Smooth muscle cell of the brain vasculature (primary cell): ENCODE measurements at places on chromosomes 2 and 18.

GRCh38 chr2:11250400-11251196, 93.8 kb downstream of the ROCK2 start:
- DNase-seq, result no peak

DNA sequence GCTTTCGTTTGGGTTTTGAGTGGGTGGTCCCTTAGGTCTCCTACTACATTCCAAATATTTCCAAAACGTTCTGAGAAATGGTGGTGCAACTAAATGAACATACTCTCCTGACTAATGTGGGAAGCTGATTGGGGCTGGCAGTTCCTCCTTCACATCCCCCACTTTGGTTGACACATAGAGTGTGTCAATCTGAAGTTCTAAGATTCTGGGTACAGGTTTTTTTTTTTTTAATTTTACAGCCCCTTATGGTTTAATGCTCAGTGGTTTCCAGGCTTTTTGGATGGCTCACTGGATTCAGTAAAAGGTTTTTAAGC, 58.4 kb upstream of the ITGB6 start:
- no peak for DNase-seq

GRCh38 chr2:15648593-15649525, 57.2 kb downstream of the DDX1 start:
- no peak for DNase-seq

GRCh38 chr18:10057894-10058791, 144.3 kb downstream of the VAPA start:
- DNase-seq, result peak; percentile 28

DNA sequence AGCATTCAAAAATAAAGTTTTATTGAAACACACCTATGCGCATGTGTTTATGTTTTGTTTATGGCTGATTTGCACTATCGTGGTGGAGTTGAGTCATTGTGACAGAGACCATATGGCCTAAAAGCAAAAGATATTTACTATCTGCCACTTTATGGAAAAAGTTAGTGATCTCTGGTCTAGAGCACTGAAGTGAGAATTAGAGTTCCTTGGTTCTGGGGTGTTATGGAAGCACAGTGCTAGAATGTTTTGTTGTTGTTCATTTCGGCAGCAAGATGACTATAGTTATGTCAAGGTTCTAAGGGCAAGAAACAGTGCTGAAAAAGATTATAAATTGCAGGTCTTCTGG, 416.5 kb downstream of the SLC4A3 start:
- no peak for DNase-seq

DNA sequence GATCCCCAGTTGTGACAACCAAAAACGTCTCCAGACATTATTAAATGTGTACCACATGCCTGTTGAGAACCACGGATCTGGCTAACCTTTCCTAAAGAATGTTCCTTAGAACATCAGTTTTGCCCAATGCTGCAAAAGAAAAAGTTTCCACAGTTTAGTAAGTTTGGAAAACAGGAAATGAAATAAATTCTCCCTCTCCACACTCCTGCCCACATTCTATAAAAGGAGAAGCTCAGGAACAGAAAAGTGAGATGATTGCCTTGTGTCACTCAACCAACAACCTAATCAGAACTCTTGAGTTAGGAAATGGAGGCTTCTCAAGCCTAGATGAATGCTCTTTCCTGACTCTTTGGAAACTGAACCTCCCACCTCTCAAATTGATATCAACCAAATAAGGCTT, 56.1 kb upstream of the NFE2L2 start:
- no peak for DNase-seq

GRCh38 chr2:38281095-38281742, 95.9 kb downstream of the ATL2 start:
- DNase-seq, result no peak

DNA sequence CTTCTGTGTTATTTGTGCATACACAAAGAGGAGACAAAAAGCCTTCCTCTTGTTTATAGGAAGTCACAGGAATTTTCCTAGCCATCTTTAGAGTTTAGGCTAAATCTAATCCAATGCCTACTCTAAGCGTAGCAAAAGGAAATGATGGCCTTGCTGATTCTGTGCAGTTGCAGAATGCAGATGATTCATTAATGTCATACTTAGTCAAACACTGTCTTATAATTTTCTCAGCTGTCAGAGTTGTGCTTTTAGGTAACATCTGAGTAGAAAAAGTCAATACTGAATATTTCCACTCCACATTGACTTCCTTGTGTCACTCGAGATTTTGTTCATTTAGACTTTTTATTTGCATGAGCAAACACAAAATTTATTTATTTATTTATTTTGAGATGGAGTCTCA, 157.9 kb upstream of the FOSL2 start:
- no peak for DNase-seq

DNA sequence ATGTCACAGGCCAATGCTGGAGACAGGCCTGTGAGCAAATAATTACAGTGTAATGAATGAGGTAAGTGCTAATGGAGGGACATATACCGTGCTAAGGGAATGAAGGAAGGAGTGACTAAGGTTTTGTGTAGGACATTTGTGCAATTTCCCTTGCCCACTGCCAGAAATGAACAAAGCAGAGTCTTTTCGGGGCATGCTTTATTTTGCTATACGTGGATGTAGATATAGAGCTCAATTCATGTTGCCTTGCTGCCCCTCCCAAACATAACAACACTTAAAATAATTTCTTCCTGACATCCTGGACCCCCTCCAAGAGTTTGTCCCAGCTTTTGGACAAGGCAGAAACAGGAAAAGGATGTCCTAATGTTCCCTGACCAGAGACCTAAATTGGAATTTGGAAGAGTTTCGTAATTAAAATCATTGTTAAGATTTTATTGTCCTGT, 23.7 kb upstream of the CD28 start:
- no peak for DNase-seq

- no peak for DNase-seq
These were observed 14.0 kb upstream of the BCL2L11 start for GRCh38 chr2:111106706-111107105.

DNA sequence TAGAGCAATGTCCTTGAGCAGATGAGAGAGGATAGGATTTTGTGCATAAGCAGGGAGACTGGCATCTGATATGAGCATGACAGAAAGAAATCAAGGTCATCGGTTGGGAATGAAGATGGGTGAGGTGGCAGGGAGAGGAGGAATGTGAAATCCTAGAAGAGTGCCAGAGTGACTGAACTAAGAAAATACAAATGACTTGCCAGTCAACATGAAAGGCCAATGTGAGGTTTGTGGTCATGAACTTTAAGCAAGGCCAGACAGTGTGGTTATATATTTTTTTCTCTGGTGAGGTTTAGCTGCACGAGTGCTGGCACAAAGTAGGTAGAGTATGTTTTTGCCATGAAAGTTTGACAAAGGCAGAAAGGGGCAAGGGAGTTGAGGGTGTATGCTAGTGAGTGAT, 21.2 kb downstream of the QPCT start:
- DNase-seq, result no peak

- no peak for DNase-seq
These were observed 18.2 kb downstream of the FHOD3 start for GRCh38 chr18:36315736-36316135.

DNA sequence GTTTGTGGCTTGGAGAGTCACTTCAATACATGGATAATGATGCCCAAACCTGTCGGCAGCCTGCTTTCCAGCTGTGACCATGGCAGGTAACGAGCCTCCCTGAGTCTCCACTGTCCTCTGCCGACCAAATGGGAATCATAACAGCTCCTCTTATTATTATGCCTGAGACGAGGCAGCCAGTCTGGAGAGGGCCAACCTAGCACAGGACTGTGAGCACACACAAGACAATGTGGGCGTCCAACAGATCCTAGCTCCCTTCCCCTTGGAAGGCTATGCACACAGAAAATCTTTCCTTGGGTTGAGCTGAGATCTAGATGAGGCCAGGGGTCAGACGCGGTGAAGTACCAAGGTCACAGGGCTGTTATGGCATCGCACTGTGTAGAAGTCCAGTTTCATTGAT, 890 bp upstream of the SLC4A3 start:
- DNase-seq, result no peak

- DNase-seq, result no peak
These were observed 4.3 kb upstream of the INO80C start for GRCh38 chr18:35502052-35502451.

GRCh38 chr18:24801001-24801400, 340.6 kb downstream of the HRH4 start:
- DNase-seq, result no peak

DNA sequence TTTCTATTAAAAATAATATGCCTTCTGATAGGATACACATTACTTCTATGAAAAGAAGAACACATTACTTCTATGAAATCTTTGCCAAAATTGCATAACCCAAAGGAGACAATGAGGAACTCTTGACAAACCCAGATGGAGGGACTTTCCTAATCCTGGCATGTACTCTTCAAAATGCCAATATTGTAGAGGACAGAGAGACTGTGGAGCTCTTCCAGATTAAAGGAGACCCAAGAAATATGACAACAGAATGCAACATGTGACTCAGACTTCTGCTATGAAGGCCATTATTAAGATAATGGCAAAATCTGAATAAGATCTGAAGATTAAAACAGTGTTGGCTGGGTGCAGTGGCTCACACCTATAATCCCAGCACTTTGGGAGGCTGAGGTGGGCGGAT, 22.2 kb downstream of the SOWAHC start:
- no peak for DNase-seq

DNA sequence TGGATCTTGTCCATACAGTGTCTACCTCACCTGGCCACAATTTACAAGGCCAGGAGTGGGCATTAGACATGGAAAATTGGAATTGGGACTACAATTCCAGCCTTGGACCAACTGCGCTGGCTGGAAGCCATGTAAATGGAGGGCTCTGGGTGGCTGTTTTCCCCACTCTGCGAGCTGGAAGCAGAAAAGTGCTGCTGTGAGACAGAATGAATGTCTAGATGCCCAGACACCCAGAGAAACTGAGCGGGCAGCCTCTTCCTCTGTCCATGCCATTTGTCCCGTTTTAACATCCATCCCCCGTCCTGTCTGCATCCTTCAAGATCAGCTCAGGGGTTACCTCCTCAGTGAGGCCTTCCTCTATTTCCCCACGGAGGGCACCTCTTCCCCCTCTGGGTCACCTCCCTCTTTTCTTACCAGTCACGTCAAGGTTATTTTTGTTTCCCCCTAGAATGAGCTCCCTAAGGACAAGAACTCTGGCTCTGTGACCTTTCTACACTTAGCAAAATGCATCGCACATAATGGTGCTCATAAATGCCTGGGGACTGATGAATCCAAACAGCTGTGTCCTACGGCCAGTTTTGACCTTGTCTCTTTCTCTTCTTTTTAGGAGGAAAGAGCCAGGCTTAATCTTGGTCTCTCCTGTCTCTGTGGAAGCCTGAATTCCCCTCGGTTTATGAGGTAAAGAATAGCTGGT, 41.2 kb downstream of the MCFD2 start:
- no peak for DNase-seq

GRCh38 chr2:232860593-232861241, 9.3 kb upstream of the SNORC start:
- no peak for DNase-seq

GRCh38 chr2:186457908-186458307, 28.2 kb upstream of the ZC3H15 start:
- DNase-seq, result no peak
